ENCODE measurements at places on chromosomes 3 and 15.

GRCh38 chr15:89381331-89381730 lies 46.7 kb upstream of the POLG start:
- DNase-seq = no peak

- no peak for DNase-seq
Observed at GRCh38 chr15:95937128-95937528, 393.4 kb upstream of the NR2F2 start.

DNA sequence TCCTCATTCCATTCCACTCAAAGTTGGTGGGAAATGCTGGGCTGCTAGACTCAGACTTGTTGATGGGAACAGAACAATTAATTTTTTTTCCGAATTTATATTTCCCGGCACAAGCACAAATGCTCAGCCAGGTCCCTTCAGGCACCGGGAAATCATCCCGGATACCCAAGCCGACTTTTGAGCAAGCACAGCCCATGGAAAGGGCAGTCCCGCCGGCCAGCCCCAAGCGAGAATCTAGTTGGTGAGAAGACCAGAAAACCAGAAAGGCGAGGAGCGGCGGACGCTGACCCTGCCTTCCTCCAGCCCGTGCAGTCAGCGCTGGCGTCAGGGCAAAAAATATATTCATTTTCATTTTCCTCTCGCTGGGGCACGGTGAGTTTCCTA lies 763 bp upstream of the ZIC4 start:
- no peak for DNase-seq

DNA sequence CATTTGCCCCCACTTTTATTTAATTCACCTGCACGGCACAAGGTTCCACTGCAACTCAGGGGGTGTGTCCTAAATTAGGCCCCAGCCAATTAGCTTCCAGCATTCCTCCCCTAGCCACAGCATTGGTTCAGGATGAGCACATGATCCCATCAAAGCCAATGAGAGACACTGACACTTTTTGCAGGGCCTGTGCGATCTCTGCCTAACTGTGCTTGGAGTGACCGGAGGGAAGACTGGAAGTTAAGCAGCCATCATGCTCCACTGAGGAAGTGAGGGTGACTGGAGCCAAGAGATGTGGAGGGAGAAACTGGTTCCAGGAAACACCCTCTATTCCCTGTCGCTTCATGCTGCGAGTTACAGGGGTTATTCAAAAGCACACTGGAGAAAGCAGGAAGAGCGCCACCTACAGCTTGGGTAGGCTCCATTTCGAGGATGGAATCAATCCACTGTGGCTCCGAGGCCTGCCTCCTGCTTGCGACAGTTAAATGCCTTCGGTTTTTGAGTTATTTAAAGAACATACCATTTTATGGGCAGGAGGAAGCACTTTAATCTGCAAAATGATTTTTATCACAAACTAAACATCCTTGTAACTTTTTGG lies 122.2 kb upstream of the WNT5A start:
- no peak for DNase-seq

DNA sequence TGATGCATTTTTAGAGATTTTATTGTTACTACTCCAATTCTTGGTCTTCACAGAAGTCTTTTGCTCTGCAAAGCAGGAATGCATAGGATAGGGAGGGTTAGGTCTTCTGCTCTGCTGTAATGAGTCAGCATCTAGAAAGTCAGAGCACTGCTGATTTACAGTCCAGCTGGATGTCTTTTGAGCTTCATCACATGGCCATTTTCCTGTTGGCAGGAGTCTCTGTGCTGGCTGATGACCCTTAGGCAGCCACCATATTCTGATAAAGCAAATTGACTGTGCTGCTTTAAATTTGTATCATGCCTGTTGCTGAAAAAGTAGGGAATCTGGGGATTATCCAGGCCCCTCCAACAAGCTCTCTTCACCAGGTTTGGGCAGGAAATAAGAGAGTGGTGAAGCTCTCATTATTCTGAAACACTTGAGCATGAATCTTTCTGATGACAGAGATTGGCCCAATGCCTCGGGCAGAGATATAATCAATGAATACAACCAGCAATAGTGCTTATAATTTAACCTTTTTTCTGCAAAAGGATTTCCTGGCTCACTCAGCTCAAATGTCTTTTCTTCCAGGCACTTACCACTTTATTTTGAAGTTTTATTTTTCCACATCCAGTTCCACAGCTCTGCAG lies 9.7 kb upstream of the CRBN start:
- DNase-seq = no peak

- no peak for DNase-seq
Observed at GRCh38 chr3:170614214-170614966, 28.5 kb upstream of the SLC7A14 start.

DNA sequence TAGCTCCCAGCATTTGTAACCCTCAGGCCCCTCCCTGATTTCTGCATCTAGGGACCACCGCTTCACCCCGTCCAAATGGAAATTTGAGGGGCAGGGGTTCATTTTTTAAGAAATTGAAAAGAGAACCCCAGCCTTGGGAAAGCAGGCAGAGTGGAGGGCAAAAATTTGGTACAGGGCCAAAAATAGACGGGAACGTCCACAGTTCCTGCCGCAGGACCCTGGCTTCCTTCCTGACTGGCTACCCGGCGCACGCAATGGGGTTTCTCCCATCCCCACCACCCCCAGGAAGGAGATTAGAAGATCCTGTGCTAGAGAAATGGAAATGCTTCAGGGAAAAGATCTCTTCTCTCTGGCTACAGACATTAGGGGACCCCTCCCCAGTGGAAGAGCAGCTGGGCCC lies 20.9 kb downstream of the GP9 start:
- no peak for DNase-seq

DNA sequence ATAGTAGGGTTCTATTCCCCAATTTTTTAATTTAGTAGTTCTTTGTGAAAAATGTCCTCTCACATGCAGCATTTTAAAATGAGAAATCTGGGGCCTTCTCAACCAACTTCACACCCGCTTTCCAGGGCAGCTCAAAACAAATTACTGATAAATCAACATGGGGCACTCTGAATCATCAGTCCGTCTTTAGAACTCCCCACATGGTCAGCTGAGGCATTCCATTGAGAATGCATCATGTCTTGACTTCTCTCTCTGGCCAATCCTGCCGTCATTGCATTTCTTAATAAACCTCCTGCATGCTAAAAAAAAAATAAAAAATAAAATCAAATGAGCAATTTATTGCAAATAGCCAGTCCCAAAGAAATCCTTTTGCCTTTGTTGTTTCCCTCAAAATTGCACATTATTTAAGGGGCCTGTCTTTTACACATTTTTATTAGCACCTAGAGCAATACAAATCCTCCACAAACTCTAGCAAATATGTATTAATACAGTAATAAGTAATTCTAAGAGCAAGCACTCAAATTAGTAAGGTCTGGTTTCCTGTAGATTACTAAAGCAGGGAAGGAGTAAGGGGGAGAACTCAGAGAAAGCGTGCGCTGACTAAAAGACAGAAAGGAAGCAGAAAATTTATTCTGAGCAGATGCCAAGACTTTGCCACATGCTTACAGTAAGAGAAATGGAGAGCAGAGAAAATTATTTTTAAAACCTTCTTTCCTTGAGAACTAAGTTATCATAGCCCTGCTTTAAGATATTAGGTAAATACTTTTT lies 175.7 kb downstream of the TNIK start:
- no peak for DNase-seq

DNA sequence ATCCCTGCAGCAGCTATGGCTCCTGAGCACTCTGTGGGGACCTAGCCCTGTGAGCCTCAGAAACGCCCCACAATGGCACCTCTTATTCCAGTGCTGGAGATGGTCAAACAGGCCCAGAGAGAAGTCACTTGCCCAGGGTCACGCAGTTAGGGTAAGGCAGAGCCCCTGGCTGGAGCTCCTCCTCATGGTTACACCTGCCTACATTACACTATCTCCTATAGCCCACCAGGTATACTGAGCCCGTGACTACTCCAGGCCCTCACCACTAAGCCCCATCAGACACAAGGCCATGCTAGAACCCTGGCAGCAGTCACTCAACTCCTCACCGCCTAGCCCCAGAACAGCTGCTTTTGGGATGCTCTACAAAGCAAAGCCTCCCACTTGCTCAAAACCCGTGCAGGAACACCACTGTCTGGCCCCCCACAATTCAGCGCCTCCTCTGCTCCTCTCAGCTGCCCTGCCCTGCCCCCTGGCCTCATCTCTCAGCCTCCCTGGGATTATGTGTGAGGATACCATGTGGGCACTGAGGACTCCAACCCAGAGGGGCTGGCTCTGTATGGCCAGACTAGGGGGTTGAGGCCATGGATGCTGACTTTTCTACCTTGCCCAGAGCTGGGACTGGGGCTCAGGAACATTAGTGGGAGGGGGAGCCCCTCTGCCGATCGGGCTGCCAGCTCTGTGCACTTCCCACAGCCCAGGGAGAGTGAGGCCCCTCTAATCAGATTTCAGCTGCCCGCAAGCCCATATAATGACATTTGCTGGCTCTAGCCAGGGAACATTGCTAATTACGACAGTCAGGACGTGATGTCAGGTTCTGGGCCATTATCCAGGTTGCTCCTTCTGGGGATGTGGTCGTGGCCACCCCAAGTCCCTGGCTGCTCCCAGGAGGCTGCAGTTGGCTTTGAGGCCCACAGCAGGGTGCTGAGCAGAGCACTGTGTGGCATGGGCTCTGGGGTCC lies 4.0 kb downstream of the NT5DC2 start:
- DNase-seq = peak; percentile 18

DNA sequence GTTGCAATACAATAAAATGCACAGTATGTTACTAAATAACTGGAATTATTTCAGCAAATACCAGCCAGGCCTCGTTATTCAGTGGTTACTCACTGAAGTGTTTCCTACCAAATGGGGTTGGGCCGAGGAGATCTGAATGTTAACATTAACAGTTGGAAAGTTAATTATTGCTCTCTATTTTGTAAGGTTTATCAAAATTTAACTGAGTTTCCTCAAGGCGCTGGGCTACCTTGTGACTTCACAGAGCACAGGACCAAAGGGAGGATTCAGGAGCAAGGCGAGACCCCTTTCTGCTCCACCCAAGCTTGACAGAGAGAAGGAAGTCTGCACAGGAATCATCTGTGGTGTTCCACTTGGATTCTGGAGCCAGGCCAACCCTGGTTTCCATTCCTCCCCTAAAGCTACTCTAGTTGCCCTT lies 21.6 kb downstream of the ADAMTS9 start:
- DNase-seq = no peak

GRCh38 chr15:48358229-48359152 lies 27.3 kb downstream of the DUT start:
- no peak for DNase-seq

GRCh38 chr3:141498598-141499223 lies 11.9 kb downstream of the RASA2 start:
- DNase-seq = peak; percentile 45

- DNase-seq = no peak
Observed at GRCh38 chr3:51708216-51708845, 1.5 kb downstream of the GRM2 start.

- no peak for DNase-seq
Observed at GRCh38 chr3:167920747-167921146, 175.0 kb downstream of the GOLIM4 start.

DNA sequence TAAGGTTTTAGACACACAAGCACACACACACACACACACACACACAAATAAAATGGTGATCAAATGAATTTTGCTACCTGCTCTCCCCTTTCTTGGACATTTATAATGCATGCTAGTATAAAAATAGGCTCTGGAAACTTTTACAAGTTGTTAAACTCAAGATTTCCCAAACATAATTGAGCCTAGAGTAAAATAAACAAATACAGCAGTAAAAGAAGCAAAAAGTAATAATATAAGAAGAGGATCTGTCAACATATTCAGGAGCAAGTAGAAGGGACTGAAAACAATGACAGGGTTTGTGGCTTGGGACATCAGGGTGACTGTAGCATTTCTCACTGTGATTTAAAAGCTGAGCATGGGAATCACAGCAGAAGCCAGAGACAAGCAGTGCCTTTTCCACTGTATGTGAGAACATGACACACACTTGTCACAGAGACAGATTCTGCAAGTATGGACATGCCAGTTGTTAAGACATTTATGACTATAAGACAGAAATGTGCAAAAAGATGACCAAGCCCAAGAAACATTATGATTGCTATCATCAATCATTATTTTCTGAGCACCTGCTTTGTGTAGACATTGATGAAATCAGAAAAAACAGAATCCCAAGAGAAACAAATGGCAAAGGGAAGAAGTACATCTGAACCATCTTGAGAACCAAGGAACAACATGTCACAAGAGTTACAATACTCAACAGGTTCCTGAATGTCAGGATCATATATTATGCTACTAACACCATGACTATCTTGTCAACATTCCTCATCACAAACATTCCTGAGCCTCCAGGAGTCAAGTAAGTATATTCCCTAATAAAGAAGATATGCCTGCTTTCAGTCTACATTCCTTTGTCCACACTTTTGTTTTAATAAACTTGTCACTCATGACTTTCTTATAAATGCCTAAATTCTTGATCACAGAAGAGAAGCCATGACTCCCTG lies 7.1 kb downstream of the THRB start:
- DNase-seq = no peak

GRCh38 chr15:35987056-35987455 lies 441.1 kb upstream of the DPH6 start:
- DNase-seq = no peak

DNA sequence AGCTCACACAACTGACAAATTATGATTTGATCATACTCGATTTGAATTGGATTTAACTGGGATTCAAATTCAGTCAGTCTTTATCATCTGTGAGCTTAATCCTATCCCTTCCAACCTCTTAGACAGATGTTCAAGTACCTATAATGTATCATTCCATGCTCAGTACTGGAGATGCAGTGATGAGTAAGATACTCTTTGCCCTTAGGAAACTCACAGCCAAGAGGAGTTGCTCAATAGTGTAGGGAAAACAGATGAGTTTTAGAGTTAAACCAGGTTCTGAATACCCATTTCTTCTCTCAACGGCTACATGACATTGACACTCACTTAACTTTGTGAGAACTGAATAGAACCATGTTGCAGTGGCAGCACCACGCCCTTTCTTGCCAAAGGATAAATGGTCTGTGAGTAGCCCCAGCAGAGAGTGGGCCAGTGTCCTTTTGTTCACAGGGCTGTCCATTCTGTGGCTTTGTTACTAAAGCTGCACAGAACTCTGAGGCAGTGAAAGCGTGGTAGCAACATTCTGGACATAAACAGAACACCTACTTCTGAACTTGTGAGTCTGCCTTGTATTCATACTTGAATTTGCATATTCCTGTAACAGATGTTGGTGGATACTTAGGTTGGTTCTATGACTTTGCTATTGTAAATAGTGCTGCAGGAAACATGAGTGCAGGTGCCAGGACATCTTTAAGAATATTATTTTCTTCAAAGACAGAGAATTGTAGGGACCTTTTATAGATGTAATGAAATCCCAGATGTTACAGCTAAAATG lies 91.6 kb downstream of the RASA2 start:
- DNase-seq = no peak

GRCh38 chr3:16085410-16085809 lies 89.1 kb upstream of the GALNT15 start:
- DNase-seq = no peak

DNA sequence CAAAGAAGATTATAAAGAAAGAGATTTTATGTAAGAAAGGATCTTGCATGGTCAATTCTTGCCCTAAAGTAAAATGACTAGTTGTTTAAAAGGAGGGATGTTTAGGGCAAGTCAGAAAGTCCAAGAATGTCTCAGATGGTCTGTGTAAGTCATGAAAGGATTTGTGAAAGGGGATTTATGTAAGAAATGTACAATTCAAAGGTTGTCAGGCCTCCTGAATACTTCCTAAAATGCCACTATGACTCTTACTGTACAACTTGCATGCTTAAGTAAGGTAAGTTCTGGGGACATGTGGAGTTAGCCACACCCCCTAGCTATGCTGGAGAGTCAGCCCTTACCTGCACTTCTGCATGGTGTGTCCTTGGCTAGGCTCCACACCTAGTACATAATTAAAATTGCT lies 328.9 kb upstream of the TGFBR2 start:
- no peak for DNase-seq

- DNase-seq = no peak
Observed at GRCh38 chr3:63764511-63764910, 54.6 kb upstream of the C3orf49 start.

Measured in mucosa of descending colon (tissue), 3 donors.